ENCODE measurements at places on chromosomes 5 and 9.

GRCh38 chr9:132789719-132790118, 88.4 kb downstream of the AK8 start:
- DNase-seq, result no peak

DNA sequence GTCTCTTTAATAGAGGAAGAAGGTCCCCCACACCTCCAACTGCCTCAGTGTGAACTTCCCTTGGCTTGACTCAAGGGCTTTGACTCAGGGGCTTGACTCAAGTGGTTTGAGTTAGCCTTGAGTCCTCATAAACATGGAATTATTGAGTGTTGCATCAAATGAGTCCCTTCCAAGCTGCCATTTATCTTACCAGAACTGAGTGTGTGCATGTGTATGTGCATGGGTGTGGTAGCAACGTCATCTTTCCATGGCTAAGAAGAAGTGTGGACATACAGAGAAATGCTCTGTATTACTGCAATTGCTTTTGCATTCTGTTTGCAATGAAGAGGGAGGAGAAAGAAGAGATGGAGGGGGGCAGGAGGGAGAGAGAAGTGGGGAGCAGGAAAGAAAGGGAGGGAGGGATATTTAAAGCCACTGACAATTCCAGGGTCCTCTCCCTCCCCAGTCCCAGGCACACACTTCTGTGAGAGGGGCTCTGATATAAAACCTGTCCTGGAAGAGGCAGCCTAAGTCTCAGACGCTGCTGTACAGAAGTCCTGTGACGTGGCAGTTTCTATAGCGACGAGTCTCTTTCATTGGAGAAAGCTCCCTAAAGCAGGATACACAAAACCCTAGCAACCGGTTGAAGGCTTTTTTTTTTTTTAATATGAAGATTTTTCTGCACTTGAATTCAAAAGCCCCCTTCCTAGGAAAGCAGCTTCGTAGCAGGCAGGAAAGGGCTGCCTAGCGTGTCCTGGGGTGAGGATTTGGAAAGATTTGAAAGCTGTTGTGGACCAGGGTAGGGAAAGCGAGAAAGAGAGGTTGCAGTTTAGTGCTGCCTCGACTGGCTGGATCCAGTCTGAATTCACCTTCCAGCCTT, 93.3 kb upstream of the MAP1B start:
- DNase-seq, result no peak

DNA sequence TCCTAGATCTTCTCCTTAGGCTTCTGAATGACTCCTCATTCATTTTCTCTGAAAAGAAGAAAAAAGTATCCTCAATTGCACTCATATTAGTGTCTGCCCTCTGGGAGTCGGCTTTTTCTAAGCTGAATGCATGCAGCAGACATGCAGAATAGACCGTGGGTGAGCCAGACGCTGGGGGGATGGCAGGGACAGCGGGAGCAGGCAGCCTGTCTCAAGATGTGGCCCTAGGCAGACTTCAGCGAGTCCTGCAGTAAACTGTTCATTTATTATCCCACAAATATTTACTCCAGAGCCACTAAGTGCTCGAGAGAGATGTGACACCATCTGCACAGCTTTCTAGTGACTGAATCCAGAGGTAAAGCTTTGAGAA, 164.9 kb upstream of the RAI14 start:
- no peak for DNase-seq

DNA sequence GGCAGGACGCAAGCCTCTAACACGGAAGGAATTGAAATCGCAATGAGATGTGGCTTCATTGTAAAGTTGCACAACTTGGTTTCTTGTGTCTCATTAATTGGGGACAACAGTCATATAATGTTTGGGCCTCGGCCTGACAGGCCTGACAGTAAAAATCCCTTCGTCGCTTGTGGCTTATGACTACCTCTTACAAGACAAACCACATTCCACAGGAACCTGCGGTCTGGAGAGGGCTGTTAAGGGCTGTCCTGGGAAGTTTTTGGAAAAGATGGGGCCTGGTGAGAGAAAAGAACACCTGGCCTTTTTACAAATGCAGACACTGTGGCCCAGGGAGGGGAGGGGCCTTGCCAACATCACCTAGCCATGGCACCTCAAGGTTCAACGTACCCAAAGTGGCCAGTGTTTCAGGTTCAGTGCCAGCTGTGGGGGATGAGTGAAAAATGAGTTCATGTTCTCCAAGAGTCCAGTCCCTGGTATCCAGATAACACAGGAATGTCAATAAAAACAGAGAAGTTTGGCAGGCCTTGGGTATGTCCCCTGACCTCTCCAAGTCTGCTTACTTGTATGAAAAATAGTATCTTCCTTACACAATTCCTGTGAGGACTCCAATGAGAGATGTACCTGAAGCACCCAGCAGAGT, 22.2 kb downstream of the SHB start:
- no peak for DNase-seq

- DNase-seq, result peak; percentile 44
Observed at GRCh38 chr5:65142511-65143011, 339.2 kb downstream of the ADAMTS6 start.

DNA sequence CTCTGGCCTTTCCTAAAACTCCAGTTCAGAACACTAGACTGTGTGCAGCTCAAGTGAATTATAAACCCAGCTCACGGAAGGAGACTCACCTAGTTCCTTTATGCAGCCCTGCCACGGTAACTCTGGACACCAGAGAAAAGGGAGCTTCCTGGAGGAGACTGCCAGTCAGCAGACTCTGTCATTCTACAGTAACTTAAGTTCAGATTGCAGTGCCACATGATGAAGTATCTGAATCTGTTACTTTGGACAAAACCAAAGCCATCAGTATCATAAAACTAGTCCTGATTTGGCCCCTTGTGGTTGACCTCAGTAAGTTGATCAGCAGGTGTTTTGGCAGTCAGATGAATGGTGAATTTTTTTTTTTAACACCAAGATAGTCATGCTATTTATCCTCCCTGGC, 2.7 kb downstream of the MTRR start:
- DNase-seq, result no peak

DNA sequence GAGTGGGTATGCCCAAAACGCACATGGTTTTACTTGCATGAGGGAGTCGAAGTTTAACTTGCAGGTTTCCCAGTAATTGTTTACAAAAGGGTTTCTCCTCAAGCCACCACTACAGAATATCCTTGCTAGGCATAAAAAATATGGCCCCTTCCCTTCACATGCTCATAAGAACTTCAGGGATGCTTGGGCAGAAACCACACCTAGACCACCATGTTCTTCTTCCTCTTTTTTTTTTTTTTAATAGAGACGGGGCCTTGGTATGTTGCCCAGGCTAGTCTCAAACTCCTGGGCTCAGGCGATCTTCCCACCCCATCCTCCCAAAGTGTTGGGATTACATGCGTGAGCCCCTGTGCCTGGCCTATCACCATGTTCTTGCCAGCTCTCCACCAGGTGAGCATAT, 18.6 kb upstream of the PLIN2 start:
- DNase-seq, result no peak

DNA sequence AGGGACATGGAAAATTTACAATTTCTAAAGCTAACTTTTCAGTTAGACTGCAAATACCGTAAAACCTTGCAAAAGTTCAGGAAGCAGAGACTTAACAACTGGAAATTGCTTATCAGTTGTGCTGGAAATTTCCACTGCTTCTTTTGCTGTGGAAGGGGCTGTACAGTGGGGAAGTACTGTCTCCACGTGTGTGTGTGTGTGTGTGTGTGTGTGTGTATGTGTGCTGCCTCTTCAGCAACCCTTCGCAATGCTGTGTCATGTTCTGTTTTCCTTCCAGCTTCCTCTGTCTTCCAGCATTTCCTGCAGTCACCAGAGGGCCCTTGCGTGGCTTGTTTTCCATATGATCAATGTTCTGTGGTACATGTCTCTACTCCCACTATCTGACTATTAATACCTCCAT, 87.5 kb upstream of the RANBP3L start:
- DNase-seq, result no peak

GRCh38 chr5:123517476-123517875, 5.5 kb downstream of the CSNK1G3 start:
- no peak for DNase-seq

- DNase-seq, result no peak
Observed at GRCh38 chr5:36755920-36756488, 120.6 kb upstream of the NIPBL start.

GRCh38 chr5:154063372-154063771, 24.6 kb downstream of the MFAP3 start:
- no peak for DNase-seq

GRCh38 chr9:90508940-90509339, 133.7 kb downstream of the DIRAS2 start:
- DNase-seq, result no peak

- no peak for DNase-seq
Observed at GRCh38 chr5:109927639-109928038, 237.9 kb downstream of the MAN2A1 start.

DNA sequence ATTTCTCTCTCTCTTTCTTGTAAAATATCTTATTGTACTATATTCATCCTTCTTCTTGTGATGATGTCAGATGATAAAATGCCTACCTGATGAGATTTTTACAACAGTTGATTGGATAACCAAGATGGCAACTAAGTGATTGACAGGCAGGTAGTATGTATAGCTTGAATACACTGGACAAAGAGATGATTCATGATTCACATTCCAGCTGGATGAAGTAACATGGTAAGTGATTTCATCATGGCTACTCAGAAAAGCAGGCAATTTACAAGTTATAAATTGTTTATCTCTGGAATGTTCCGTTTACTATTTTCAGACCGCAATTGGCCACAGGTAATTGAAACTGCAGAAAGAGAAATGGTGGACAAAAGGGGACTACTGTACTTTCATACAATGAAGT, 1471.7 kb upstream of the C9orf72 start:
- DNase-seq, result no peak

- no peak for DNase-seq
Observed at GRCh38 chr5:100731768-100732167, 171.3 kb downstream of the ST8SIA4 start.

- no peak for DNase-seq
Observed at GRCh38 chr9:35755071-35755470, 995 bp upstream of the MSMP start.

- no peak for DNase-seq
Observed at GRCh38 chr5:50320131-50320749, 120.8 kb downstream of the EMB start.

DNA sequence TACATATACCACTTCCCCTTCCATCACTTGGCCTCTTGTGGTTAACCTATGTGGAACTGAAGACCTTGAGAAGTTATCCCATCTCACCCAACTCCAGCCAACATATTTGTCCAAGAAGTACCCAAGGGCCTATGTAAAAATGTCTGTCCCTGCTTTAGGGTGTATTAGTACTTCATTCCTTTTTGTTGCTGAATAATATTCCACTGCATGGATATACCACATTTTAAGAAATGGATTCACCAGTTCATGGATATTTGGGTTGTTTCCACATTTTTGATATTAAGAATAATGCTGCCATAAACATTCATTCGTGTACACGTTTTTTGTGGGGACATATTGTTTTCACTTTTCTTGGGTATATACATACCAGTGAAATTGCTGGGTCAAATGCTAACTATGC, 28.6 kb downstream of the IDNK start:
- no peak for DNase-seq

DNA sequence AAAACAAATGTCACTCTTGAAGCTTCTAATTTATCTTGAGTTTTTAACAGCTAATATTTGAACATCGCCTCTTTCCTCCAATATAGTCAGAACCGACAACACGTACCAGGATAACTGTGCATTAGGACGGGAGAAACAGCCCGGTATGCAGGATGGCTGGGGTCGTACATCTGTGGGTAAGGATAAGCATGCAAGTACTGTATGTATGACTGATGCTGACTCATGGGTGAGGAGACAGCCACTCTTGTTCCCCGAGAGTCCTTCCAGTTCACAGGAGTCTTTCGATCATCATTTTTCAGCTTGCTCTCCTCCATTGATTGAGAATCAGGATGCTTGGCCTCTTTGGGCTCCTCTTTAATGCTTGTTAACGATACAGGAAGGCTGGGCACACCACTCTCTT, 102.3 kb downstream of the ZNF608 start:
- no peak for DNase-seq

DNA sequence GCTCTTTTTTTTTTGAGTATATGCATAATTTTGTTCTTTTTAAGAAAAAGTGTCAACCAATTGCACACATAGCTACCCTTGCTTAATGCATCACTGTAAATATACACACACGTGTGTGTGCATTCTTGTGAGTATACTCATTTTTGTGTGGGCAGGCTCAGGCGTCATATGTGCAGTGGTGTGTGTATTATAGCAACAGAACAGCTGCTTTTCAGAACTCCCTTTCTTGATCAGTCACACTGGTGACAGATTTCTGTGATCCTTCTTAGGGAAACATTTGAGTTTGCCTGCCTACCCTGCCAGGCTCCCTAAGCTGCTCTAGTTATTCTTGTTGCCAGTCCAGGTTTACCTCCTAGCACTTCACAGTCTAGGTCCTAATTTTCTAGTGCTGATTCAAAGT, 287.0 kb upstream of the SEMA6A start:
- DNase-seq, result no peak

- no peak for DNase-seq
Observed at GRCh38 chr5:170263906-170264305, 31.1 kb downstream of the C5orf58 start.

DNA sequence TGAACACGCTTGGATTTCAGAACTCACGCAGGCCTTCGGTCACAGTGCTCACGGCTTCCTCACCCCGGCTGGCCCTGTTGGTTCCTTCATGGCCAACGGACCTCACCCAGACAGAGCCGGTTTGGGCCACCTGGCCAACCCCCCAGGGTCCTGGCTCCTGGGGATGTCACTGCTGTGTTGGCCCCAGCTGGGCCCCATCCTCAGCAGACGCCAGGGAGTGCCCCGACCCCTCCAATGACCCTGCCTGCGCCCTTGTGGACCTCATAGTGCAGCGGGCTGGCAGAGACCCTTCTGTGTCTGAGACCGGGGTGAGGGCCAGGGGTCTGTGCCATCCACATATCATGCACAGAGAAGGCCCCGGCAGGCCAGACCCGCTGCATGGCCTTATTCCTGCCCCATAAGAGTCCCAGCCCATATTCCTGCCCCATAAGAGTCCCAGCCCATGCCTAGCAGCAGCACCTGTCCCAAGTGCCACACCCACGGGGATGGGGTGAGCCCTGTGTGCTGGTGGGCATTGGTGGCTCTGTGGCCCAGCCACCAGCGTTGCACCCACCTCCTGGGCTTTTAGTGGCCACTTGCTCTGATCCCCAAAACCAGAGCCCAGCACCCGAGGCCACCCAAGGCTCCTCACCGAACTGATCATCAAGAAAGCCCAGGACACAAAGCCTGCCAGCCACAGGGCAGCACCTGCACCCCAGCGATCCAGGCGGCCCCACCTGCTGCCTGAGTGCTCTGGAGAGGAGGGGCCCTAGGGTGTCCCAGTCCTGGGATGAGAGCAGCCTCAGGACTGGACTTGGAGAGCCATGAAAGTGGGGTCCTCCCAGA, 1.3 kb upstream of the LPCAT1 start:
- no peak for DNase-seq

GRCh38 chr9:89622933-89623861, 18.4 kb downstream of the GADD45G start:
- no peak for DNase-seq

- DNase-seq, result no peak
Observed at GRCh38 chr9:88782931-88783710, 208.1 kb upstream of the S1PR3 start.

- no peak for DNase-seq
Observed at GRCh38 chr9:84922051-84922450, 252.5 kb downstream of the NTRK2 start.

GRCh38 chr9:107127608-107128007, 155.5 kb upstream of the RAD23B start:
- DNase-seq, result no peak
